Pulmonary artery endothelial cell (primary cell): ENCODE measurements at places on chromosomes 4 and X. TPM values are rescaled to one million over a fixed set of nuclear protein-coding genes. Genes with fewer than 3 reads are reported as not detected.

The NHSL2 gene
- total RNA-seq: 21.2 and 22.0 TPM in 2 replicates

The CSAG3 gene
- not detected in 2 replicates for total RNA-seq

The ADGRG2 gene
- 0.04 TPM in 1 of 2 replicates, not detected in the other for total RNA-seq

The USP26 gene
- total RNA-seq: not detected in 2 replicates

The FAT4 gene
- 29.7 and 46.8 TPM in 2 replicates for total RNA-seq

The GPR143 gene
- total RNA-seq: 2.3 and 3.1 TPM in 2 replicates

The SLC6A8 gene
- total RNA-seq: 8.6 and 15.9 TPM in 2 replicates

The TRAPPC11 gene
- 32.8 and 35.6 TPM in 2 replicates for total RNA-seq

The CNGA1 gene
- total RNA-seq: not detected in 2 replicates

The CA5B gene
- 1.3 and 3.5 TPM in 2 replicates for total RNA-seq

The EREG gene
- total RNA-seq: not detected in 2 replicates

The MAGEA10 gene
- not detected in 2 replicates for total RNA-seq

The GAGE12E gene
- not detected in 2 replicates for total RNA-seq

The NAT8L gene
- total RNA-seq: 0.07 and 0.20 TPM in 2 replicates

The BEX2 gene
- total RNA-seq: 0.67 and 0.86 TPM in 2 replicates

The MID1IP1 gene
- 29.5 and 30.4 TPM in 2 replicates for total RNA-seq

The HTN3 gene
- not detected in 2 replicates for total RNA-seq

The GPR119 gene
- total RNA-seq: not detected in 2 replicates

The MAMLD1 gene
- total RNA-seq: 0.67 and 0.79 TPM in 2 replicates

The PNCK gene
- total RNA-seq: not detected in 2 replicates

The CCDC110 gene
- total RNA-seq: 0.49 and 0.73 TPM in 2 replicates

The INTS6L gene
- 2.5 and 3.9 TPM in 2 replicates for total RNA-seq

The NRK gene
- 1.6 and 2.5 TPM in 2 replicates for total RNA-seq

The NFKB1 gene
- total RNA-seq: 45.1 and 67.6 TPM in 2 replicates

The VCX gene
- total RNA-seq: not detected in 2 replicates

The PWWP3B gene
- 0.42 and 1.5 TPM in 2 replicates for total RNA-seq

The SPANXA2 gene
- total RNA-seq: not detected in 2 replicates

The KCTD8 gene
- under 0.01 and 0.28 TPM in 2 replicates for total RNA-seq

The GC gene
- total RNA-seq: not detected in 2 replicates

The CTSO gene
- 6.1 and 12.1 TPM in 2 replicates for total RNA-seq
